H7 (cell line): ENCODE measurements at places on chromosomes 16 and 17. TPM values are rescaled to one million over a fixed set of nuclear protein-coding genes. Genes with fewer than 3 reads are reported as not detected.
A peak's percentile ranks its signal among the peaks of the same experiment; 100 is the strongest.

- DNase-seq, result no peak
These were observed 873.3 kb upstream of the SOX9 start for GRCh38 chr17:71247441-71248015.

DNA sequence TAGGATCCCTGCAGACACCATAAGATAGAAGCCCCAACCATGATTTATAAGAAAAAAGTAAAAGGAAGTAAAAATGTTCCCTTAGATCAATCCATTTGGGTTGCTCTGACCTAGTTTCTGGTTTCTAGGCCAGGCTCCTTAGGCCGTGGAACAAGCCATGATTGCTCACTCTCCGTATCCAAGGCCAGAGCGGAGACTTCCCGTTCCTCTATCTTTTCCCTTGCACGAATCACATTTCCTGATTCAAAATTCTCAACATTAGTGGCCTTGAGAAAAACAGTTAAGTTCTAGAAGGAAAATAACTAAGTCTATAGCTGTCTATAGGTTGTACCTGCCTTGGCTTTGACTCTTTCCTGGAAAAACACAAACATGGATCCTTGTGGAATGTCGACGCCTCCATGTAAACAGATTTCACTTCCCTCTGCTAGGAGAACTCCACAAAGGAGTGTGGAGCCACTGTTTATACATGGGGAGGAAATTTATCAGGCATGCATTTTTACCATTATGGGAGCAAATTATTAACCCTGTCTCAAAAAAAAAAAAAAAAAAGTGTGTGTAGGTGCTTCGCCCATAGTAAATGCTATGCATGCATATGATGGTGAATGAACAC, 149.6 kb downstream of the ZFHX3 start:
- DNase-seq, result no peak

The TBC1D3D gene
- not detected in 2 replicates for total RNA-seq

DNA sequence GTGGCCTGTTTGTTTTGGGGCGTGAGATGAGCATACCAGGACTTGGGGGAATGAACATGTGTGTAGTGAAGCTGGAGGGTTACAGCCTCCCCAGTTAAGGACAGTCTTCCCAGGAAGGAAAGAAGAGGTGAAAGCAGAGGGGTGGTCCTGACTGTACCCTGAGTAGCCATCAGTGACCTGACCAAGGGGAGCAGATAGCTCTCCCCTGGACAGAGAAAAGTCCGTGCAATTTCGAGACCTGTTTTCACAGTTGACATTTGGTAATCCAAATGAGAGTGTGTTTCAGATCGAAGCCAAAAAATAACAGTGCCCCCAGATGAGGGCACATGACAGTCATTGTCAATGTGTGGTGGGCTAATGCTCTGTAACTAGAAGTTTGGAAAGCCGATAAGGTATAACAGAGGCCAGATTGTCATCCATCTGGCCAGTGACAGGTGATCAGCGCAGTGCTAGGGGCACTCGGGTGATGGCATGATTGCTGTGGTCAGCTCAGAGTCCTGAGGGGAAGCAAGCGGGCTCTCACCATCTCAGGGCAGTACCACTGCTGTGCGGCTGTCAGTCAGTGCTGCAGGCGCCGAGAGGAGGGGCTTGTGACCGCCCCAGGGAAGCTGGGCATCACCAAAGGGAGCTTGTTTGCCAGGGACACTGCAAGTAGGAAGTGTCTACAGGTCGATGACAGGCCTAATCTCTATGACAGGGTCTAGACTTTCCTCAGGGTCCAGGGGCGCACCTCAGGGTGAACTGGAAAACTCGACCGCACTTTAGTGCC, 1.1 kb upstream of the NME2 start:
- peak; percentile 62 for DNase-seq

GRCh38 chr16:84481051-84481735, 23.3 kb downstream of the MEAK7 start:
- DNase-seq, result no peak

DNA sequence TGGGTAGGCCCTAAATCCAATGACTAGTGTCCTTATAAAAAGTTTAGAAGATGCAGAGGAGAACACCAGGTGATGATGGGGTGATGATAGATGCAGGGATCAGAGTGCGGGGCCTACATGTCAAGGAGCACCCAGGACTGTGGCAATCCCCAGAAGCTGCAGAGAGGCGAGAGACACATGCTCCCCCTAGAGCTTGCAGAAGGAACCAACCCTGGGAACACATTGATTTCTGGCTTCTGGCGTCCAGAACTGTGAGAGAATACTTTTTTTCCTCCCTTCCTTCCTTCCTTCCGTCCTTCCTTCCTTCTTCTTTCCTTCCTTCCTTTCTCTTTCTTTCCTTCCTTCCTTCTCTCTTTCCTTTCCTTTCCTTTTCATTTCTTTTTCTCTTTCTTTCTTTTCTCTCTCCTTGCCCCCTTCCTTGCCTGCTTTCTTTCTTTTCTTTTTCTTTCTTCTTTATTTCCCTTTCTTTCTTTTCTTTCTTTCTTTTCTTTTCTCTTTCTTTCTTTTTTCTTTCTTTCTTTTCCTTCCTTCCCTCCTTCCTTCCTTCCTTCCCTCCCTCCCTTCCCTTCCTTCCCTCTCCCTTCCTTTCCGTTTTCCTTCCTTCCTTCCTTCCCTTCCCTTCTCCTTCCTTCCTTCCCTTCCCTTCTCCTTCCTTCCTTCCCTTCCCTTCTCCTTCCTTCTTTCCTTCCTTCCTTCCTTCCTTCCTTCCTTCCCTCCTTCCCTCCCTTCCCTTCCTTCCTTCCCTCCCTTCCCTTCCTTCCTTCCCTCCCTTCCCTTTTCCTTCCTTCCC, 134.3 kb downstream of the HAPSTR1 start:
- DNase-seq, result peak; percentile 44

- no peak for DNase-seq
These were observed 24.1 kb downstream of the SERPINF1 start for GRCh38 chr17:1785930-1786329.

DNA sequence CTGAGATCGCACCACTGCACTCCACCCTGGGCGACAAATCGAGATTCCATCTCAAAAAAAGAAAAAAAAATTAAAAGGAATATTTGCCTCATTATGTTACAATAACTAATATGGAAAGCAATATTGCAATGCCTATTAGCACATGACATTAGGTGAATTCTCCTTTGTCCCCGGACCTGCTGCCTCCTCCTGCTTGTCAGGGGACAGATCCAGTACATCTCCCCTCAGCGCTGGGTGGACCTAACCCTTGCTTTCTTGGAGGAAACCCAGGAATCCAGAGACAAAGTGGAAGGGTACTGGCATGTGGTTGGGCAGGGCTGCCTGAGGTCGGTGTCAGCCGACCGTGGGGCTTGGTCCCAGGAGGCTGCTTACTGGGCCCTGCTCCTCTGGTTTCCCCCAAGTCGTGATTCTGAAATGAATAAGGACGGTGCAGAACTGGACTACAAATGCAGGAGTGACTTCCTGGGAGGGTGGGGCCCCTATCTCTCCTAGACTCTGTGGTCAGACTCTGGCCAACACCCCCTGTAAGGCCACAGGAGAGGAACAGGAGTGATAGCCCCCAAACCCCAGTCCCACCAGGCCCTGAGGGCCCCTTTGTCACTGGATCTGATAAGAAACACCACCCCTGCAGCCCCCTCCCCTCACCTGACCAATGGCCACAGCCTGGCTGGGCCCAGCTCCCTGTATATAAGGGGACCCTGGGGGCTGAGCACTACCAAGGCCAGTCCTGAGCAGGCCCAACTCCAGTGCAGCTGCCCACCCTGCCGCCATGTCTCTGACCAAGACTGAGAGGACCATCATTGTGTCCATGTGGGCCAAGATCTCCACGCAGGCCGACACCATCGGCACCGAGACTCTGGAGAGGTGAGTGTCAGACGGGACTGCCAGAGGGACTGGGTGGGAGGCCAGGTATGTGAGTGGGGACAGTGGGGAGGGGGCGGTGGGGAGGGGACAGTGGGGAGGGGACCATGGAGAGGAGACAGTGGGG, at the start of gene HBZ:
HBZ (plus strand) TSS at position 504 of the 988 bp plus-strand sequence; CDS start at position 770, 266 bp downstream.
- DNase-seq, result no peak

DNA sequence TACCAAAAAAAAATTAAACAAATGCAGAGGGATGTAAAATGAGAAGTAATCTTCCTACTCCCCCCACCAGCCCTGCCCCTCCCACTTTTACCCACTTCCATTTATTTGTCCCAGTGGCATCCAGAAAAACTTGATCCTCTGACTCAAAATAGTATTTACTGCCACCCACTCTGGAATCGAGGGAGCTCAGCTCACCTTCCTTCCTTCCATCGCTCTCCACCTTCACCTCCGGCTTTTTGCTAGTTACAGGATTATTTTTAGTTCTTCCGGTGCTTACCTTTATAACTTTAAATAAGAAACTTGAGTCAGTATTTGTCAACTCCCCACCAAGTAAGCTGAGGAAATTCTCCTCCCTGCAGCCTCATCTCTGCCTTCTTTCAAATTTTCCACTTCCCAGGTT, 94.9 kb downstream of the AMFR start:
- DNase-seq, result no peak

The GDPD1 gene
- total RNA-seq, result 3.1 and 4.3 TPM in 2 replicates

DNA sequence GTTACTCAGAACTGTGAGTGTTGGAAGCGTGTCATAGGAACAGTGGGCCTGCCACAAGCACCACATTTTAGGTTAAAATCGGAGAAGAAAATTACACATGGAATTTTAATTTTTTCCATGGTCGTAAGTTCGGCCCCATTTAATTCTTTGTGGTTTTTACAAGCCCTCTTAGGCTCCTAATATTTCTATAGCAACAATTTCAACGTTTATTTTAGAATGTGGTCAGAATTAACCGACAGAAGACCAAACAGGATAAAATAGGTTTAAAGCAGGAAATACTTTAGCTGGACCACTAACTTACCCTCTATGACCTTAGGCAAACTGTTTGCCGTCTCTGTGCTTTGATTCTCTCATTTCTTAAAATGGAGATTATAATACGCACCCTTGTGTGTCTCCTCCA, 69.9 kb downstream of the FTO start:
- no peak for DNase-seq

The CDR2L gene
- 23.5 and 25.9 TPM in 2 replicates for total RNA-seq

GRCh38 chr17:74015990-74016389, 187.5 kb upstream of the RPL38 start:
- DNase-seq, result no peak

- no peak for DNase-seq
These were observed 119.2 kb upstream of the PMFBP1 start for GRCh38 chr16:72291121-72291520.

The ACE gene
- 4.6 and 7.6 TPM in 2 replicates for total RNA-seq

DNA sequence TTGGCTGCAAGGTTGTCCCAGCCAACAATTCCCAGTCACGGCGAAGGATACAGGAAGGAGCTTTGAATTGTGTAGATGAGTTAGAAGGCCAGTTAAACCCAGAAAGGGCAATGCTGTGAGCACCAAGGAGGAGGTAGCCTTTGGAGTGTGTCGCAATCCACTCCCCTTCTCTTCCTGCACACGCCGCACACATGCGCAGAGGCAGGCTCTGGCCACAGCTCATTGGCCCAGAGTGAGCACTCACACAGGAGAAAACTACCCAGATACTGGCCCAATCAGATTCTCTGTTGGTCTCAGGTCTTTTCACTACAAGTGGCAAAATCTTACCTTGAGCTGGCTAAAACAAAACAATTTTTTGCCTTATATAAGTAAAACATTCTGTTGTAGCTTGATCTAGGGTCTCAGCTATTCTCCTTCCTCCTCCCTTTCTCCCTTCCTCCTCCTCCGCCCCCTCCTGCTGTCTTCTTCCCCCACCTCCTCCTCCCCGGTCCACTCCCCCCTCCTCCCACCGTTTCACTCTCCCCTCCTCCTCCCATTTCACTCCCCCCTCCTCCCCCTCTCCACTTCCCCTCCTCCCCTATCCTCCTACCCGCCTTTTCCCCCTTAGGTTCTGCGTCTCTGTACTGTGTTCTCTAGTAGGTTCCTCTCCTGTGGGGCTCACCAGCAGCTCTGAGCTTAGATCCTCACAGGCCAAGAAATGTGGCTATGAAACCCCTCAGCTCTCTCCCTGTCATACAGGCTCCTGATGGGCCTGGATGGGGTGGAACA, 344.9 kb downstream of the CPPED1 start:
- no peak for DNase-seq

DNA sequence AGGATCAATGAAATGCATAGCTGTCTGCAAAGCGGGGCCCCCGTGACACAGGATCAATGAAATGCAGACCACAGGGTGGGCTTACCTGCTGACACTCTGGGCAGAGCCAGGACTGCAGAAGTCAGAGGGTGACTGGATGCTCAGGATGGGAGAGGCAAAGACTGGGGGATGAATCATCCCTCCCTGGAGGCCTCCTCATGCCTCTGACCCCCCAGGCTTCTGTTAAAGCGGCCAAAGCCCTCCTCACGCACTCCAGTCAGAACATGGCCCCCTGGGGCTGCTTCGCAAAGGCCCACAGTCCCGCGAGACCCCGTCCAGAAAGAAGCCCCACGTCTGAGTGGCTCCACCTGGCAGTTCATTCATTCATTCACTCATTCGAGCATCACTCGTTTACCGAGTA, 38.4 kb upstream of the FOXF1 start:
- no peak for DNase-seq

The CACNG5 gene
- 1.4 and 2.0 TPM in 2 replicates for total RNA-seq

DNA sequence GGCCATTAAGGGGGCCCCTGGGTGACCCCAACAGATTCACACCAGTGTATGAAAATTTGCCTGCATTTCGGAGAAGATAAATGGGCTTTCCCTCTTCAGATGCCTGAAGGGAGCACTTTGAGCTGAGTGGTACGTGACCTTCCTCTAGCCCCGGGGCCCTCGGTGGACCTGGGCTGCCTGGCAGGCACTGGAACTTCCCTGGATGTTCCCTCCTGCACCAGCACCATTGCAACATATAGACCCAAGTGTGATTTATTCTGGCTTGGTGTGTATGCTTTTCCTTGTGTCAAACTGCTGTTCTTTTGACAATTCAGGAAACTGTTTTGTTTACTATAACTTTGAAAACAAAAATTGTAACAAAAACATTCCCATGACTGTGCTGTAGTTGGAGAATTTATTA, 93.8 kb downstream of the TNFRSF13B start:
- no peak for DNase-seq

DNA sequence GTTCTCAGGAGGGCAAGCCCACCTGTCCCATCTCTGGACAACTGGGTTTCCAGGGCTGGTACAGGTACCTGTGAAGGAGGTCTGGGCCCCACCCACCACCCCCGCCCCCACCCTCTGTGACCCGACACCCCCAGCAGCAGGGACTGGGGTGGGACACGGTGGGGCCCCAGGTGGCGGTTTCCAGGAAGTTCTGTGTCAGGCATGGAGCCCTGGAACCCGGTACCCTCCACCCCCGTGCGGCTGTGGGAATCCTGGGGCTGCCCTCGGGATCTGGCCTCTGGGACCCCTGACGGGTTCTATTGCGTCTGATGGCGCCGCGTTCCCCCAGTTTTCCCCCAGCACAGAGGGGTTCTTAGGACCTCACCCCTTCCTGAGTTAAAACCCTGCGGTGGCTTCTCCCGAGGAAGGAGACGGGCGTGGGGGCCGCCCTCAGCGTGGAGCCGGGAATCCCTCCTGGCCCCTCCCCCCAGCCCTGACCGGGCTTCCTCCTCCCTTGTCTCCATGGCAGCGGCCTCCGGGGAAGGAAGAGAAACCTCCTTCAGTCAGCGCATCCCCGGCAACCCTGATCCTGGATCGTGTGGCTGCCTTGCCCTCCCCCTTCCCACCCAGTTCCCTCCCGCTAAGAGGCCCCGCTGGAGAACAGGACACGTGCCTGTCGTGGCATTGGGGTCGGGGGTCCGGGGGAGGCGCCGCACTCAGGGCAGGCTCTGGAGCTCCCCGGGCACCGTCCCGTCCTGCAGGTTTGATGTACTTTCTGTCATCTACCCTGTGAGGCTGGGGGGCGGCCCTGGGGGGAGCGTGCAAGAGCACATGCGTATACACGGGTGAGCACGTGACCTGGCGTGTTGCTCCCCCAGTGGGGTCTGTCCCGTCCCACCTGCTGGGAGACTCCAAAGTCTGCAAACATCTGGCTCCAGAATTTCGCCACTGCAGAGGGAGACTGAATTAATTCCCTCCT, 30.3 kb downstream of the CACNA1H start:
- peak; percentile 74 for DNase-seq

The NKIRAS2 gene
- 31.4 and 35.0 TPM in 2 replicates for total RNA-seq
